HL-60 (cell line): ENCODE measurements at places on chromosomes 7 and 10.

GRCh38 chr7:116277070-116277469, 66.7 kb downstream of the TES start:
- DNase-seq = no peak

GRCh38 chr10:133357285-133358161, at the start of gene FUOM:
FUOM (minus strand) TSS chr10:133358019; CDS start chr10:133358007, 12 bp downstream.
- peak; percentile 85 for DNase-seq

DNA sequence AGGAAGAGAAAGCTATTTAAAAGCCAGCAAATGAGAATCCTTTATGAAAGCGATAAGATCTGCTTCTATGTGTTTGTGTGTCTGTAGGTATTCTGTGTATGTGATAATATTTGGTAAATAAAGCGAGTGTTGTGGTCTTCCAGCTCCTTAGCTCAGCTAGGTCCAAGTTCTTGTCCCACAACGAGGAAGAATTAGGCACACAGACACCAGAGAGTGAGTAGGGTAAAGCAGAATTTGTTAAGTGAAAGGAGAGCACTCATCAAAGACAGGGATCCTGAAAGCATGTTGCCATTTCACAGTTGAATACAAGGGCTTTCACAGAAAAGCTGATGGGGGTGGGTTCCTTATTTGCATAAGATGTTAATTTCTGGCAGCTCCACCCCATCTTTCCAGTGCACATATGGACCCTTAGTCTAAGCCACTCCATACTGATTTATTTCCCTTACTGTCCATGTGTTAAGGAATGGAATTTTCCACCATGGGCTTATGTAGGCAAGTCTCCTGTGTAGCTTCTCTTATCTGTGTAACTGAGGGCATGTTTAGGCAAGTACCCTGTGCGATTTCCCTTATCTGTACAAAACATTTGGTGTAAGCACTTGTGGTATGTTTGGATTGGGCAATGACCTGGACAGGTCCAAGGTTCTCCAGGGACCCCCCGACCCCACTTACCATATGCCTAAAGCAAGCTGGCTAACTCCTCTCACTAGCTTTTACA, 165.9 kb upstream of the VIPR2 start:
- no peak for DNase-seq

DNA sequence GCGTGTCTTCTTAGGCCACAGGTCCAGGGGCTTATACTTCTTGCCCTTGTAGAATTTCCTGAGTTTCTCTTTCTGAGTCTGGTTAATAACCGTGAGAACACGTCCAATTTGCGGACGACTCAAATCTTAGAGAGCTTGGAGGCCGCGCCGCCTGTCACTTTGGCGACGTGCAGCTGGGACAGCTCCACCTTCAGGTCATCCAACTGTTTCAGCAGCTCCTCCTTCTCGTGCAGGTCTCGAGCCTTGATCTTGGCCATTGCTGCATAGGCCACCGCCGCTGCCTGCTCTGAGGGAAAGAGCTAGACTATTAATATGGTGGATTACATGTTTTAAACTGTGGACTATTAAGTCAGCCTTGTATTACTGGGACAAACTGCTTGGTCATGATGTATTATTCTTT, 26.9 kb downstream of the EVX1 start:
- no peak for DNase-seq

DNA sequence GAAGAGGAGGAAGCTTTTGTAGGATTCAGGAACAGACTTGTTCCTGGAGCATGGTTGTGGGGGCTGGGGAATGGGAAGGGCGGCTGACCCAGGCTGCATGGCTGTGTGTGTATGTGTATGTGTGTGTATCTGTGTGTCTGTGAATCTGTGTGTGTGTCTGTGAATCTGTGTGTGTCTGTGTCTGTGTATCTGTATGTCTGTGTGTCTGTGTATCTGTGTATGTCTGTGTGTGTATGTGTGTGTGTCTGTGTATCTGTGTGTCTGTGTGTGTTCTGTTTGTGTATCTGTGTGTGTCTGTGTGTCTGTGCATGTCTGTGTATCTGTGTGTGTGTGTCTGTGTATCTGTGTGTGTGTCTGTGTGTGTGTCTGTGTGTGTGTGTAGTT, 6.6 kb upstream of the STX1A start:
- DNase-seq = no peak

- DNase-seq = no peak
These were observed 10.9 kb upstream of the AP5Z1 start for GRCh38 chr7:4764402-4765007.
